Immature natural killer cell (primary cell): ENCODE measurements at places on chromosomes 3 and 15.
A peak's percentile ranks its signal among the peaks of the same experiment; 100 is the strongest.

GRCh38 chr3:196471551-196471950 is 32.0 kb downstream of the RNF168 start:
- peaks cover 18% of the 10 kb centered on the region for H3K36me3 ChIP-seq
- no peak overlapping the region for H3K27ac ChIP-seq
- H3K4me3 ChIP-seq, result no peak overlapping the region
- H3K27me3 ChIP-seq, result no peaks in the 10 kb centered on the region
- peaks cover 30% of the 10 kb centered on the region for H3K4me1 ChIP-seq

DNA sequence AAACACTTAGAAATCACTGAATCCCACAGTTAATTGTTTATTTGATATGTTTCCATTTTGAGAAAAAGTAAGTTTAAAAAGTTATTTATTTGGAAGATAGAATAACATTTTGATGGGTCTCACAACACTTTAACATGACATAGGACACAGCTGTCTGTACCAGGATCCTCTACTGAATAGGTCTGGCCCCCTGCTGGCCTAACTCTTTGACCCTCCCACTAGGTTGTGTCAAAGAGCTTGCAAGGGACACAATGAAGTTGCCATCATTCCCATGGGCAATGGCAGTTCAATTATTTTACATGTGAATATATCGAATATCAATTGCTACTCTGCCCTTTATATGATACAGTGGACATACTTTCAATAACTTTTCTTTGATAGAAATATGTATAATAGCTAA is 138.9 kb downstream of the EPHA3 start:
- no peaks in the 10 kb centered on the region for H3K4me1 ChIP-seq
- H3K36me3 ChIP-seq, result no peaks in the 10 kb centered on the region
- no peaks in the 10 kb centered on the region for H3K27me3 ChIP-seq
- H3K27ac ChIP-seq, result no peak overlapping the region
- no peak for DNase-seq
- no peak overlapping the region for H3K4me3 ChIP-seq

DNA sequence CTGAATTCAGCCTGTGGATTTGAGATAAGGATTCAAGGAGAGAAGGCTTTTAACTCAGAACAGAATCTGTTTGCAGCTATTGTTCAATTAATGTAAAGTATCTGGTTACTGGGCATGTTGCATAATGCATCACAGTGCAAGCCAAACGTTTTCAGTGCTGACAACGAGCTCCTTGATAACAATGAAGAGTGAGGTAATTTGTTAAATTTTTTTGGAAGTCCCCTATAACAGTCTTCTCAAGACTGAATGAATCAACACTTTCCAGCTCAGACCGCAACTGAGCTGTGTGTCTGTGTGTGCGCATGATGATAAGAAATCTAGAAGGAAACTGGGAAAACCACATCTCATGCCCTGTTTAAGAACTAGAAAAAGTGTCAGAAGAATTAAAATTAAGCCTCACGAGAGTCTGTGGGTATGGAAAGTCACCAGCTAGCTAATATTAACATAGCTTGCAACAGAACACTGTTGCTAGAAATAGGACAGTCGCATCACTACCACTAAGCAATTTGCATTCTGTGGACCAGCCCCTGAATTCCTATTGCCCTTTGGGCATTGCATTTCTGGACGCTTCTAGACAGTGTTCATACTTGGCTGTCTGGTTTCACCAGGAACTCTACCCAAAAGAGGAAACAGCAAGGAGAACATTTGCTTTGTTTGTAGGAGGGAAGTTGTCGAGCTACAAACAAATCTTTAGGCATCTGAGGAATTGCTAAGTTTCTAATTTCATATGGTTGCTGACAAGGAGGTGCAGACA is 43.7 kb upstream of the ATP2C1 start:
- no peaks in the 10 kb centered on the region for H3K36me3 ChIP-seq
- peaks cover 13% of the 10 kb centered on the region for H3K4me1 ChIP-seq
- DNase-seq, result peak; percentile 8
- no peak overlapping the region for H3K27ac ChIP-seq
- H3K27me3 ChIP-seq, result peaks cover 6% of the 10 kb centered on the region
- H3K4me3 ChIP-seq, result no peak overlapping the region

DNA sequence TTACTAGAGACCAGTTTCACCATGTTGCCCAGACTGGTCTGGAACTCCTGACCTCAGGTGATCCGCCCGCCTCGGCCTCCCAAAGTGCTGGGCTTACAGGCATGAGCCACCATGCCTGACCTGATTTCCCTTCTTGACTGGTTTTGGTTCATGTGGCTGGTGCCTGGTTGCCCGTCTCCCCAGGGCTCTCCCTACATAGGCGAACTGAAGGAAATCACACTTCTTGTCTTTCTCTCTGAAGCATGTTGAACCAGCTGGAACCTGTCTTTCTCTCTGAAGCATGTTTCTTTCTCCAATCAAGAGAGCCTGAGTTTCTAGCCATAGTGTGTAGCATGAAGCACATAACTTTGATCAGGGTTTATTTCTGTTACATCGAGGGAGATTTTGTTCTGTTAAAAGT is 16.3 kb upstream of the SAMD7 start:
- H3K4me1 ChIP-seq, result no peaks in the 10 kb centered on the region
- no peak for DNase-seq
- H3K4me3 ChIP-seq, result no peak overlapping the region

- H3K36me3 ChIP-seq, result peaks cover 13% of the 10 kb centered on the region
- no peaks in the 10 kb centered on the region for H3K27me3 ChIP-seq
- no peak for DNase-seq
- peak overlapping the region; percentile 97 for H3K4me3 ChIP-seq
- peaks cover 37% of the 10 kb centered on the region for H3K4me1 ChIP-seq
Measured at GRCh38 chr3:119469418-119470189, 841 bp downstream of the POGLUT1 start.

DNA sequence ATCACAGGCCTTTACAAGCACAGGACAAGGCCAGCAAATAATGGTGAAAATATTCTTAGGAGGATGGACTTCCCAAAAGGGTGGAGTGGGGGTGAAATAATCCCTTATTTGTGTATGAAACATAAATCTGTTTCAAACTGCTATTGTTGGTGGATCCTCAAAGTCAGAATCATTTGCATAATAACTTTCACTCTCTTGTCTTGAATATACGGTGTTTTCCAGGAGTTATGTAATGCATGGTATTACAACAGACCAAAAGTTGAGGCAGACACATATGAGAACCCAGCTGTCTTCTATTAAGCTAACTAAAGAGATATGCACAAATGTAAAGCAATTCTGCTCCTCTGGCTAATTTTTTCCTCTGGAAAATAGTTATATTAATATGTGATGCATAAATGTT is 57.7 kb downstream of the PRTG start:
- peaks cover 3% of the 10 kb centered on the region for H3K27me3 ChIP-seq
- no peak for DNase-seq
- no peaks in the 10 kb centered on the region for H3K36me3 ChIP-seq
- no peak overlapping the region for H3K4me3 ChIP-seq
- H3K27ac ChIP-seq, result no peak overlapping the region

DNA sequence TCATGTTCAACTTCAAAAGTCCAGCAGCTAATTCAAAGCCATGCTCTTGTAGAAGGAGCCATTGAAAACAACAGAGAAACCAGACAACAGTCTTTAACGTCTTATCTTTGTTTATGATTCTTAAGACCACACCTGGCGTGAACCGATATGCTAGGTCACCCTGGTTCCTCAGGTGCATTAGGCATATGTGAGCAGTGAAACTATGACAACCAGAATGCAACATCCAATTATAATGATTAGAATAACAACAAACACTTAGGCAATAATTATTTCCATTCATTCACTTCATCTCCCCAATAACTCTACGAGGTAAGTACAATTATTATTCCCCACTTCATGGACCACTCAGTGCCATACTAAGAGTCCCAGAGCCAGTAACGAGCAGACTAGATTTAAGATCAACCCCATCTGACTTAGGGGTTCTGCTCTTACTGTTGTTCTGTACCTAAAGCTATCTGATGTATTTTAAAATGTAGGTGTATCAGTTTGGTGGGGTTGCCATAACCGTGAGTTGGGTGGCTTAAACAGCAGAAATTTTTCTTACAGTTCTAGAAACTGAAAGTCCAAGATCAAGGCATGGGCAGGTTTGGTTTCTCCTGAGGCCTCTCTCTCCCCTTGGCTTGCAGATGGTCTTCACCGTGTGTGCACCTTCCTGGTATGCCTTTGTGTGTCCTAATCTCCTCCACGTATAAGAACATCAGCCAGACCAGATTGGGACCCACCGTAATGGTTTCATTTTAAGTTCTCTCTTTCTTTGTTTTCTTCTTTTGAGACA is 997.8 kb upstream of the CFAP20DC start:
- H3K27me3 ChIP-seq, result peaks cover 10% of the 10 kb centered on the region
- peaks cover 10% of the 10 kb centered on the region for H3K36me3 ChIP-seq
- H3K4me1 ChIP-seq, result peaks cover 22% of the 10 kb centered on the region
- peak overlapping the region; percentile 35 for H3K4me3 ChIP-seq
- DNase-seq, result no peak

GRCh38 chr3:46558184-46559043 is 7.7 kb downstream of the LRRC2 start:
- peaks cover 6% of the 10 kb centered on the region for H3K4me1 ChIP-seq
- H3K36me3 ChIP-seq, result no peaks in the 10 kb centered on the region
- H3K27me3 ChIP-seq, result peaks cover 7% of the 10 kb centered on the region
- H3K27ac ChIP-seq, result peak overlapping the region; percentile 14
- peak; percentile 60 for DNase-seq

DNA sequence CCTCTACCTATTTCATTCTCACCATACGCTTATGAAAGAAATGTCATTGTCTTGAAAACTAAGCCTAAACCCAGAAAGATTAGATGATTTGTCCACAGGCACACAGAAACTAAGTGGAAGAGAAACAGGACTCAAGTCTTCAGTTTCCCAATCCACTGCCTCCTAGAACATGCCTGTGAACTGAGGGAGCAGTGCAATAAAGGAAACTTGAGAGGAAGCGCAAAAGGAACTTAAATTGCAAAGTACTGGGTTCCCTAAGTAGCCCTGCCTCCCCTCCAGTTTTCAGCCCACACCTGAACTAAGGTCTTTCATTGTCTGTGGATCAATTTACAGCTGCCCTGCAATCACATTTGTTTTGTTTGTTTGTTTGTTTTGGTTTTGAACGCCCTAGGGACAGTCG is 56.7 kb upstream of the TSEN2 start:
- no peak overlapping the region for H3K27ac ChIP-seq
- H3K4me3 ChIP-seq, result no peak overlapping the region
- DNase-seq, result no peak

- no peaks in the 10 kb centered on the region for H3K36me3 ChIP-seq
- H3K27me3 ChIP-seq, result no peaks in the 10 kb centered on the region
- no peak overlapping the region for H3K27ac ChIP-seq
- no peak overlapping the region for H3K4me3 ChIP-seq
- DNase-seq, result no peak
Measured at GRCh38 chr3:166889241-166889640, 490.9 kb downstream of the ZBBX start.

GRCh38 chr3:129525341-129525968 is 3.0 kb upstream of the RHO start:
- no peak for DNase-seq
- peaks cover 1% of the 10 kb centered on the region for H3K4me1 ChIP-seq
- no peaks in the 10 kb centered on the region for H3K36me3 ChIP-seq
- H3K27me3 ChIP-seq, result peaks cover 2% of the 10 kb centered on the region
- H3K27ac ChIP-seq, result no peak overlapping the region
- H3K4me3 ChIP-seq, result no peak overlapping the region

GRCh38 chr3:67076607-67077006 is 78.5 kb downstream of the KBTBD8 start:
- H3K4me3 ChIP-seq, result no peak overlapping the region
- H3K4me1 ChIP-seq, result no peaks in the 10 kb centered on the region
- peaks cover 5% of the 10 kb centered on the region for H3K36me3 ChIP-seq
- H3K27ac ChIP-seq, result no peak overlapping the region
- no peak for DNase-seq

- peaks cover 3% of the 10 kb centered on the region for H3K4me1 ChIP-seq
- H3K27me3 ChIP-seq, result no peaks in the 10 kb centered on the region
- H3K27ac ChIP-seq, result no peak overlapping the region
- DNase-seq, result no peak
- no peaks in the 10 kb centered on the region for H3K36me3 ChIP-seq
- no peak overlapping the region for H3K4me3 ChIP-seq
Measured at GRCh38 chr3:195872800-195873199, 35.6 kb downstream of the TNK2 start.

GRCh38 chr3:40637906-40638305 is 113.1 kb downstream of the ZNF621 start:
- no peaks in the 10 kb centered on the region for H3K4me1 ChIP-seq
- H3K4me3 ChIP-seq, result no peak overlapping the region
- peaks cover 1% of the 10 kb centered on the region for H3K27me3 ChIP-seq
- no peaks in the 10 kb centered on the region for H3K36me3 ChIP-seq
- DNase-seq, result no peak

DNA sequence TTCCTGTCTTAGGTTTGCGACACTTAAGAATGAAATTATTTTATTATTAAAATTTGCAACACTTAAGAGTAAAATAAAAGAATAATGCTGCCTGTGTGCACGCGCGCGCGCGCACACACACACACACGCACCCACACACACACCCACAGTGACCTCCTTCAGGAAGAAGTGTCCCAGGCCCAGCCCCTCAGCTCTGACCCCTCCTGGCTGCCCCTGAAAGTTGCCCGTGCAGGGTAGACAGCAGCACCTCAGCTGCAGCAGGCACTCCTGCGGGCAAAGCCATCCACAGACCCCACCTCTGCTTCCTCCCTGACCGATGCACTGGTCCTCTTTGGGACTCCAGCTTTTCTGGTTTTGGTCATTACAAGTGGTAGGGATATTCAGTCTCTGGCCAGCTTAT is 478.2 kb downstream of the NTRK3 start:
- H3K27ac ChIP-seq, result no peak overlapping the region
- no peaks in the 10 kb centered on the region for H3K36me3 ChIP-seq
- H3K4me3 ChIP-seq, result no peak overlapping the region

DNA sequence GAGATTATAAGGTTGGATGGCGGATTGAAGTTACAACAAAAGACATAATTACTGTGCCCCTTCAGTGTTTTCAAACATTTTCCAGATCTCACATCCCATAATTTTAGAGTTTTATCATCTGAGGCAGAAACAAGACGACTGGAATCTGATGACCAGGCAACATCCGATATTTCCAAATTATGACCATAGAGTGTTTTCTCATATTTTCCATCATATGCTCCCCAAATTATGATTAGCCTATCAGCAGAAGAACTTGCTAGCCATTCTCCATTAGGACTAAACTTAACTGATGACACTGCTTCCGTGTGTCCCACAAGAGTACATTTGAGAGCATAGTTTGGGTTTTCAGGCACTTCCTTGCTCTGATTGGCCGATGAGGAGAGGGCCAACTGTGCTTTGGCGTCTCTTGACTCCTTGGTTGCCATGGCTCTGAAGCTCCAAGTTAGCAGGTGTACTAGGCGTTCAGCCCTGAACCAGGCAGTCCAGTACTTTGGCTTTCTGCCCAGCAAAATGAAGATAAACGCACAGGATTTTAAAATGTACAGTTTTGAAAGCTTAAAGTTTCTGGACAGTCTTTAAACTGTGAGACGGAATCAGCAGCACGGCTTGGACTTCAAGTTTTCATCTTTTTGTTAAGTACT is 638 bp downstream of the WDR5B start:
- peak; percentile 40 for DNase-seq
- H3K4me3 ChIP-seq, result peak overlapping the region; percentile 100
- peaks cover 42% of the 10 kb centered on the region for H3K4me1 ChIP-seq
